ENCODE measurements at places on chromosomes 2 and 18. TPM values are rescaled to one million over a fixed set of nuclear protein-coding genes. Genes with fewer than 3 reads are reported as not detected.

ONECUT2 gene
- not detected for total RNA-seq

TMBIM1 gene
- 61.0 TPM for total RNA-seq

CCDC138 gene
- total RNA-seq, result 8.4 TPM

SERPINB12 gene
- not detected for total RNA-seq

SLC8A1 gene
- total RNA-seq, result 0.68 TPM

GCFC2 gene
- total RNA-seq, result 20.0 TPM

RASGRP3 gene
- total RNA-seq, result 8.0 TPM

OTOS gene
- not detected for total RNA-seq

NTSR2 gene
- total RNA-seq, result not detected

GRCh38 chr2:234679301-234679740 is 182.4 kb upstream of the ARL4C start:
- no peak for DNase-seq

- DNase-seq, result no peak
Measured at GRCh38 chr2:67802291-67802690, 260.5 kb downstream of the C1D start.

DNA sequence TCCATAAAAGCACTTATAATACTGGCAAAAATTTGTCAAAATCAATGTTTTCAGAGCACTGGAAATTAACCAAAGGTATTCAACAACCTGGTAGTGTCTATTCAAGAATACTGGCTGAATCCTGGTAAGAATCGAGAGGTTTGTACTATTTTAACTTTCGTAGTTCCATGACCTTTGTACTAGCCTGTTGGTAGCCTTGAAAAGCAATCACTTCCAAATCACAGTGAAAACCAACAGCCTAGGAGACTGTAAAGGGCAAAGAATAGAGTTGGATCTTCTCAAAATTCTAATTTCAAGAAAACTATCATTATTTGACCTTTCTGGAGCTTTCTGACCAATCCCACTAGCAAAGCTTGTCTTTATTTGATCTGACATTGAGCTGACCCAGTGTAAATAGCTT is 64.8 kb upstream of the CCDC178 start:
- DNase-seq, result no peak

DNA sequence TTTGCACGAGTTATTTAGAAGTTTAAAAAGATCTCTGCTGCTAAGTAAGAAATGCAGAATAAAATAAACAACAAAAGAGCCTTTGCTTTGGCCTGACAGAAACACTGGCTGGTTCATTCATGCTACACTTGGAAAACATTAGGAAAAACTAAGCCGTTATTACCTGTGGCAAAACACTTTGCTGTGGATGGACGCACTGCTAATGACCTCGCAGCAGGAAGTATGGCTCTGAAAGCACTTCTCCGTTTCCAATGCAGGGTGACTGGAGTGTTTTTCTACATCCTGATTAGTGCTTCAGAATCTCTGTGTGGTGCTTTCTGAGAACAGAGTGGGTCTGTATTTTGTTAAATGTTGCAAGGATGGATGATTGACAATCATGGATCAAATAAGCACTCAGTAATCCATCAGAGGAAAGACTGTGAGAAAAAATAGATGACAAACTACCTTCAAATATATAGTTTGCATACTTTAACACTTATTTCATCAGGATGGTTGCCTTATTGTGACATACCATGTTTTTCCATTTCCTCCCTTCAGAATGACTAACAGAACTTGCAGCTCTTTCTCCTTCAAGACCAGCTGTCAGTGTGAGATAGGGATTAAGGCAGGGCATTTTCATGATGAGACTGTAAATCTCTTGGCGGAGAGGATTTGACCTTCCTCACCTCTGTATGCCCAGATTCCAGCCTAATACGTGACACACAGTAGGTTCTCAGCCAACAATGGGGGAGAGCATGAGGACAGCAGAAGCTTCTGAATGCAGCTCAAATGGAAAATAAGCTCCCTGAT is 38.0 kb downstream of the LINC00305 start:
- DNase-seq, result no peak

DNA sequence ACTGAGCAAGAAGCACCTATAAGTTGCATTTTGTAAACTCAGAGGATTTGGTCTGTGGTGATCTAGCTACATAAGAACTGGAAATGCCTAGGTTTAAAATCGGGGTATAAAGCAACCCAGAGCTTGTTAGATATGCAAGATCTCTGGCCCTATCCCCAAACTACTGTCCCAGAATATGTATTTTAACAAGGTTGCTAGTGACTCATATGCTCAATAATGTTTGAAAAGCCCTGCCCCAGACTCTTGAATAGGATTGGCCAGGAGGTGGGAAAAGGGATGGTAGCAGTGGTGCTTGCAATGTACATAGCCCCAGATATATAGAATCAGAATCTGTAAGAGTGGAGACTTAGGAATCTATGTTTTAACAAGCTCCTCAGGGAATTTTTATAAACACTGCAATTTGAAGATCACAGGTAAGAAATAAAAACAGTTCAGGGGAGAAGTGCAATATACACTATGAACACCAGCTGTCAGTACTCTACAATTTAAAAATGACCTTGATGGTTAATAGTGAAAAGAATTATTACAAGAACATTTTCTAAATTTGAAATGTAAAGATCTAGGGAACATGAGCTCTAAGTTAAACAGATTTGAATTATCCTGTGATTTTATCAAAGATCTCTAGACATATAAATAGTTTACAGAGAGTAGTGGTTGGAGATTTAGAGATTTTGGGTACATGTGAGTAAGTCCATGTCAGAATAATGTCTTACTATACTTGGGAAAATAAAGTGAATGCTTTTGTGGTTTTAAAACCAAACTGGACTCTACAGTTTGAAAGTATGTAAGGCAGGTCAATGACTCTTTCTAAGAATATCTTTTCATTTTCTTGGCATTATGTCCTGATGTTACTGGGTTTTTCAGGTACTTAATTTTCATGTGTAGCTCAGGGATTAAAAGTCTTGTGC is 7.7 kb upstream of the MMADHC start:
- no peak for DNase-seq

- DNase-seq, result no peak
Measured at GRCh38 chr2:111145103-111145760, 24.5 kb downstream of the BCL2L11 start.

DNA sequence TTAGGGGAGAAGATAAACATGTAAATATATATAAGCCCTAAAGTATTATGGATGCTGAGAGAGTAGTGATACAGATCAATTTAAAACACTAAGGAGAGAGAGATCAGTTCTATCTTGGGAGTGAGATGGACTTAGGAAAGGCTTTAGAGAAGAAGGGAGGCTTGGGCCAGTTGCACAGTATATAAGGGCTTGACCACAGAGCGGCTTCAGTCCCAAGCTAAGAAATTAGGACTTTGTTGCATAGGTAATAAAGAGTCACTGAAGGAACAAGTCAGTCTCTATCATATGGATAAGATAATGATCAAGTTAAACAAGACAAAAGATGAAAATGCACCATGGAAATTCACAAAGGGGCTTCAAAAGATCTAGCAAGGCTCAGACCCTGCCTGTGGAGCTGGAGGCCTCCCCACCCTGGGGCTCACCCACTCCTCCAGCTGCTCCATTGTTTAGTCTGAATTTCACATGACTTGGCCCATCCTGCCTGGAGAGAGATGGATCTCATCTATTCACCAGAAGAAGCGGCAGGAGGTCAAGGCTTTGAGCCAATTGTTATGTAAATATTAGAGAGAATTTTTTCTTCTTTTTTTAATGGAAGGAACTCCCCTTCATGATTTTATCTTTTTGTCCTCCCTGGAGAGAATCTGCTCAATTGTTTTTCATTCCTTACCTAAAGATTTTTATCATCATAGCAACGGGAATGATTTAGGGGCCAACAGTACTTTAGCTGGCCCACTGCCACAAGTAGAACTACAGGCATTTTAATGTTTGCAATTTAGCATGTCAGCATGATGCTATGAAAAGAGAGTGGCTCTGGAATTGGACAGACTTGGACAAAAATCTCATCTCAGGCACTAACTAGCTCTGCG is 44.0 kb downstream of the GYPC start:
- DNase-seq, result no peak

- DNase-seq, result no peak
Measured at GRCh38 chr2:239118264-239118663, 270.4 kb downstream of the TWIST2 start.

- no peak for DNase-seq
Measured at GRCh38 chr2:241506793-241507429, 1.5 kb downstream of the STK25 start.

GRCh38 chr2:207054521-207054920 is 111.2 kb downstream of the KLF7 start:
- DNase-seq, result no peak

DNA sequence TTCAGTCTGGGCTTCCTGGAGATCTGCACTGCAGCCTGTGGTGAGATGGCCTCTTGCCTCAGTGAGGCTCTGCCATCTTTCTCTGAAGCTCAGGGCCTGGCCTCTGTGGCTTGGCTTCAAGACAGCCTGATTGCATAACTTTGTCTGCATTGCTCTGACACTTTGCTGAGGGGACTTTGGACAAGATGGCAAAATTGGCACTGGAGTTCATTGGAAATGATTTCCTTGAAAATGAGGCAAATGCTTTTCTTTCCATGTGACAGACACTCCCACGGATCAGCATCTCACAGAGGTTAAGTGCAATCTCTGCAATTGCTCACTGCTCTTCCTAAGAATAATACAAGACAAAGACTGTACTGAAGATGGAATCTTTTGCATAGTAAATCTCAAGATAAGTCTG is 166.8 kb downstream of the KCNS3 start:
- no peak for DNase-seq

- no peak for DNase-seq
Measured at GRCh38 chr2:53437371-53437770, 330.2 kb upstream of the CHAC2 start.

GRCh38 chr18:58095655-58096054 is 51.6 kb downstream of the NEDD4L start:
- no peak for DNase-seq

- no peak for DNase-seq
Measured at GRCh38 chr2:165277295-165277694, 38.1 kb downstream of the SCN2A start.

DNA sequence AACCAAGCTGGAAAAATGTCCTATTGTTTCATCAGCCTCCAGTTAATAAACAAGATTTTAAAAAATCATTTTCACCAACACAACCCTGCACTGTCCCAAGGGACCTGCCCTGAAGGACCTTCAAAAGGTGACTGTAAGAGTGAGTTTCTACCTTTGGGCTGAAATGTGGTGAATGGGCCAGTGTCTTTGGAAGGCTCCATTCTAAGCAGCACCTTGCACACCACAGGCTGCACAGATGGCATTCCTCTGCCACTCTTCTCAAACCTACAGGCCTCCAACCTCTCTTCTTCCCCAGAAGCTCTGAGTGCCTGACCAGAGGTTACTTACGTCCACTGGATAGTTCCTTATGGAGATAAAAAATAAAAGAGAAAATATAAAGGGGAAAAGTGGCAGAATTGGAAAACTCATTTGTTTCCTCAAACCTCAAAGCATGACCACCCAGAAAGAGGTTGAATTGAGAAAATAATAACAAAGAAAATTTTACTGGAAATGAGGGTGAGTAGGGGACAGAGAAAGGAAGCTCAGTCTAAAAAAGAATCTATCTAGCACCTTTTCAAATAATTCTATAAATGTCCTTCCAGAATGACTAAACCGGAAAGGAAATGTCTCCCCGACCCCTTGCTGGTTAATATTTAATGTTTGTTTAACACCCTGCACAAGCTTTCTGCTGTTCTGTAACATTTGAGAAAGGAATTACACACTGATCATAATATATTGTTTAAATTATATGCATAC is 175.7 kb downstream of the METTL4 start:
- DNase-seq, result no peak

GRCh38 chr18:39962546-39962945 is 1992.5 kb upstream of the PIK3C3 start:
- DNase-seq, result no peak

DNA sequence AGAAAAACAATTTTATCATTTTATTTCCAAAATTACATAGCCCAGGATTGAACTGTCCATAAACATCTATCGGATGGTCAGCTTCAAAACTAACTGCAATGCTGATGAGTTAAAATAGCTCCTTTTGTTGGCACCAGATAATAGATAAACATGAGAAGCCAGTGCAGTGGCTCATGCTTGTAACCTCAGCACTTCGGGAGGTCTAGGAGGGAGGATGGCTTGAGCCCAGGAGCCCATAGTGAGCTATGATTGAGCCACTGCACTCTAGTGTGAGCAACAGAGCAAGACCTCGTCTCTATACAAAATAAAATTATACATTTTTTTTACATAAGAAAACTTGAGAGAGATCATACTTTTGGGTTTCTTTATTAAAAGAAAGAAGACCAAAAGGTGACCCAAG is 34.6 kb upstream of the IMPA2 start:
- DNase-seq, result no peak

DNA sequence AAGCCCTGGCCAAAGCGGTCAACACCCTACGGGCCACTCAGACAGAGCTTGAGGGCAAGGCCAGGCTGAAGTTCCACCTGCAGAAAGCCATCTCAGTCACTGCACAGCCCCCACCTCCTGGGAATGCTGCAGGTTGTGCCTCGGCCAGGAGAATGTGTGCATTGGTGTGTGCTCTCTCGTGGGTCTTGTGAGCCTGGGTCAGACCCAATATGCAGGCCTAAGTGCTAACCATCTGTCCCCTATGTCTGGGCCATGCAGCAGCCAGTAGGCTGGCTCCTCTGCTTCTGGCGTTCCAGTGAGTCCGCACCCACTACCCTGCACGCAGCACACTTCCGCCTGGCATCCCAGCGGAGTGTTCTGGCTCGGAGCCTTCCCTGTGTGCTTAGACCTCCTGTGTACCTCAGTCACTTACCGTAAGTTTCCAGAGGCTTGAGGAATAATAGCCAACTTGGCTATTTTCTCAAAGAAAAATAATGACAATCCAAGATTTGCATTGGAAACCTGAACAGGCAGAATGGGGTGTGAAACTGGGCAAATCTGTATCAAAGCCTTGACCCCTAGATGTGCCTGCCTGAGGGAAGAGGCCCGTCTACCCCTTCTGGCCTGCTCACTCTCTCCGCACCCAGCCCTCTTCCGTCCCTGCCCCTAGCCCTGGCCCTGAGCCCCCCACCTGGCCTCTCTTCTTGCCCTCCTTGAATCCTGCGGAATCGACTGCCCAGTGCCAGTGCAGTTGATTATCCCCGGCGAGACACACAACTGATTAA is 7.2 kb downstream of the SIX3 start:
- DNase-seq, result no peak

- DNase-seq, result peak; percentile 31
Measured at GRCh38 chr2:222424276-222424728, at the start of gene SGPP2. Gene SGPP2 (plus strand): TSS chr2:222424543. CDS start chr2:222424603, 60 bp downstream.

GRCh38 chr2:168742258-168742932 is 60.0 kb upstream of the NOSTRIN start:
- no peak for DNase-seq

- no peak for DNase-seq
Measured at GRCh38 chr2:105655244-105655643, 89.5 kb upstream of the NCK2 start.

GRCh38 chr18:80154293-80154692 is 45.2 kb downstream of the ADNP2 start:
- DNase-seq, result no peak

- no peak for DNase-seq
Measured at GRCh38 chr2:205680903-205681302, 1.4 kb upstream of the NRP2 start.

GRCh38 chr2:159584796-159585195 is 31.6 kb downstream of the BAZ2B start:
- DNase-seq, result no peak

GRCh38 chr2:79702905-79703304 is 190.1 kb downstream of the CTNNA2 start:
- DNase-seq, result no peak
